Psoas muscle (tissue), 8 donors: ENCODE measurements at places on chromosomes 13 and 19. TPM values are rescaled to one million over a fixed set of nuclear protein-coding genes. Genes with fewer than 3 reads are reported as not detected.

GRCh38 chr13:105196052-105196451 is 1339.4 kb downstream of the EFNB2 start:
- no peaks in the 10 kb centered on the region for H3K27me3 ChIP-seq
- H3K4me1 ChIP-seq: no peaks in the 10 kb centered on the region
- H3K36me3 ChIP-seq: no peaks in the 10 kb centered on the region
- DNase-seq: no peak
- H3K4me3 ChIP-seq: no peak overlapping the region

GRCh38 chr13:50714891-50715290 is 128.6 kb downstream of the DLEU7 start:
- H3K4me1 ChIP-seq: peaks cover 13% of the 10 kb centered on the region
- no peak for DNase-seq
- no peaks in the 10 kb centered on the region for H3K36me3 ChIP-seq
- no peak overlapping the region for H3K27ac ChIP-seq

DNA sequence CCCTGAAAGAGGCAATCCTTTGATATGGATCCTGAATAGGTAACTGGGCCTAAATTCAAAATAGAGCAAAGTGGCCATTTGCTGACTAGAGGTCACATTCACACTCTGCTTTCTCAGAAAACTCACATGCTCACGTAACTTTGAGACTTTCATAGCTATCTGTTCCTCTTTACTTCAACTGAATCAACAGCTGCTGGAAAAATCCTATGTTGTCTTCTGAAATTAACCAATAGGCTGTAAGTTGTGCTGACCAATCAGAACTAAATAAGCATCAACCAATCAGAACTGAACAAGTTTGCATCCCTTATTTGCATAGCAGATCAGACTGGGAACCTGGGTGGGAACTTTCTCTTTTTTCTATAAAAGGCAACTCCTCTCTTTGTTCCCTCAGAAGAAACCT is 24.0 kb upstream of the TBC1D4 start:
- H3K4me1 ChIP-seq: peaks cover 5% of the 10 kb centered on the region
- H3K27ac ChIP-seq: no peak overlapping the region
- H3K4me3 ChIP-seq: no peak overlapping the region
- no peak for DNase-seq
- H3K27me3 ChIP-seq: no peaks in the 10 kb centered on the region
- H3K36me3 ChIP-seq: no peaks in the 10 kb centered on the region

GRCh38 chr19:18780631-18781030 is 10.5 kb downstream of the COMP start:
- peaks cover 3% of the 10 kb centered on the region for H3K27me3 ChIP-seq
- H3K36me3 ChIP-seq: no peaks in the 10 kb centered on the region
- DNase-seq: no peak
- no peak overlapping the region for H3K4me3 ChIP-seq
- no peaks in the 10 kb centered on the region for H3K4me1 ChIP-seq
- H3K27ac ChIP-seq: no peak overlapping the region

DNA sequence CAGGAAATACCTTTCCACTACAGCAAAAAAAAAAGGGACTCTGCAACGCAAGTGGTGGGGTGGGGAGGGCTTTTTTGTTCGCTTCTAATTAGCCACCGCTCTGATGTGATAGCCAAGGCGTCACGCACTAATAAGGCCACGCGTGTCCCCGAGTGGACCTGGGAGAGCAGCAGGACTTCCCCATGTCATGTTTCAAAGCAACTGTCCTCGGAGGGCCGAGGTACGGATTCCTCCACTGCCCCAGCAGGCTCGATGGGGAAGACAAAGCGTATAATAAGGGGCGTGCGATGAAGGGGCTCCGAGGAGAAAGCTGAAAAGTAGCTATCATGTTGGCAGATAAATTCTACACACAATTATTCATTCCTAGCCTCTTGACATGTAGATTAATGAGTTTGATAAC is 179.7 kb upstream of the ZNF507 start:
- no peak for DNase-seq
- no peaks in the 10 kb centered on the region for H3K4me1 ChIP-seq
- no peaks in the 10 kb centered on the region for H3K27me3 ChIP-seq
- no peak overlapping the region for H3K4me3 ChIP-seq
- H3K36me3 ChIP-seq: no peaks in the 10 kb centered on the region
- H3K27ac ChIP-seq: no peak overlapping the region

- no peaks in the 10 kb centered on the region for H3K36me3 ChIP-seq
- no peaks in the 10 kb centered on the region for H3K4me1 ChIP-seq
- peak; percentile 42 for DNase-seq
- no peaks in the 10 kb centered on the region for H3K27me3 ChIP-seq
Measured at GRCh38 chr13:50208826-50209335, 193.6 kb downstream of the KCNRG start.

DNA sequence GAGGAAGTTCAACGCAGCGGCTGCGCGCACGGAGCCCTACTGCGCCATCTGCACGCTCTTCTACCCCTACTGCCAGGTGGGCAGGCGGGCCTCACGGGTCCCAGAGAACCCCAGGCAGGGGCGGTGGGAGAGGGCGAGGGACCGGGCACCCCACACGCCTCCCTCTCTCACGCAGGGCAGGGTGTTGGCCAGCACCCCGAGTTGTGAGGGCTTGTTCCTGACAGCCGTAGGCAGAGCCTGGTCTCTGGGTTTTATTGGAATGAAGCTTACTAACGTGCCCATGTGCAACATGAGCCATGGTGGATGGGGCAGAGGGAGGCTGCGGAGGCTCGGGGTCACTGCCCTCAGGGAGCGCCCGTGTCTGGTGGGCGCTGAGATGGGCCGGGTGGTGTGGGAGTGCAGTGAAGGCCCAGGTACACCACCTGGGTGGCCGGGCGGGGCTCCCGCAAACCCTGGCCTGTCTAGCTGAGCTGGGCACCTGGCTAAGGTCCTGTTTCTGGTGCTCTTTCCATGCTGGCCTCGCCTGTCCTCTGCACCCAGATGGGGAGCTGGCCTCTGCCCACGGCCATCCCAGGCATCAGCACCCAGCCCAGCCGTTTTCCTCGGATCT is 165.2 kb downstream of the KDM4B start:
- no peak overlapping the region for H3K27ac ChIP-seq
- no peaks in the 10 kb centered on the region for H3K27me3 ChIP-seq
- DNase-seq: no peak

DNA sequence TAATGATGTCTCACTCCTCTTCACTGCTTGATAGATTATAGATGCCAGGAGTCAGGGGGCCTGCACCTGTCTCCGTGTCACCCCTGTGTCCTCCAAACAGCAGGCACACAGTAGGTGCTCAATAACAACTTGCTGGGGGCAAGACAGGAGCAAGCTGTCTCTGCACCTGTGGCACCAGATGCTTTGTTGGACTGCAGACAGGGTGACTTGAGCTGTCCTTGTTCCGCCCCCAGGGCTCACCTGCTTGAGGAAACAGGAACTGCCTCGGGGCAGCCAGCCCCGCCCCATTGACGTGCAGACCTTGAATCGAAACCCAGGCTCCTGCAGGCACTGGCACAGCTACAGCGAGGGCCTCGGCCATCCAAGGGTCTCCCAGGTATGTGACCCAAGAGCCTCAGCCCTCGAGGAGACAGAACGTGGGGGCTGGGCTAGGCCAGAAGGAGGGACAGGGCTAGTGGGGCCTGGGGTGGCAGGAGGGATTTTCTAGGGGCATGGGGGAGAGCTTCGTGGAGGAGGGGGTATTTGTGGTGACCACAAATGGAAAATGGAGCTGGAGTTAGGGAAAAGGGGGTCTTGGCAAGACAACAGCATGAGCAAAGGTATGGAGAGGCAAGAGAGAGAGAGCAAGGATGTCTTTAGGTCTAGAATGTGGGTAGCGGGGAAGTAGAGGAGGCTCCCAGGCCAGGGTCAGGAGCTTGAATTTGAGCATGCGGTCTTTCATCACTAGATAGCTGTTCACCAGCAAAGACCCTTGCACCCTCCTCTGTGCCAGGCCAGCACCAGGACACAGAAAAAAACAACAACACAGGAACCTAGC is at the start of gene HSH2D:
Gene HSH2D, plus strand, starts transcription at position 287 of the 817 bp plus-strand sequence. CDS start 5,066 bp downstream, outside the sequence.
- peak; percentile 66 for DNase-seq
- H3K4me3 ChIP-seq: no peak within 1 kb of the TSS
- H3K27ac ChIP-seq: no peak within 1 kb of the TSS
- H3K36me3 ChIP-seq: no peaks in the 10 kb centered on the region
- no peaks in the 10 kb centered on the region for H3K4me1 ChIP-seq
- H3K27me3 ChIP-seq: peaks cover 4% of the 10 kb centered on the region

DNA sequence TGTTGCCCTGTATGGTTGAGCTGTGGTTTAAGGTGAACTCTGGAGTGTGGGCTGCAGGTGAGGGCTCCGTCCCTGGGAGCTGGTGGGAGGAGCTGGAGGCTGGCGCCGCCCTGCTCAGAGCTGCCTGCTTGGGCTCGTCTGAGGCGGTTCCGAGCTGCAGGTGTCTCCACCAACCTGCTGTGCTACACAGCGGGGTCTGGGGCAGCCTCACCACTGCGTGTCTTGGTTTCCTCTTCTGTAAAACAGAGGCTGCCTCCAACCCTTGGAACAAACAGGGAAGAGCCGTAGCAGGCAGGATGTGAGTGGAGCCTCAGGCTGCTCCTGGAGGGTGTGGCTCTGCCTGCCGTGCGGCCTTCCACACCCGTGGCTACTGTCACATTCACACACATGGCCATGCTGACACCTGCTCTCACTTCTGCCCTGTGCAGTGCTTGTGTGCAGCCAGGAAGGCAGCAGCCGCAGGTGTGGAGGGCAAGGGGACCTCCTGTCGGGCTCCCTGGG is 21.4 kb downstream of the NAXD start:
- H3K4me1 ChIP-seq: peaks cover 12% of the 10 kb centered on the region
- DNase-seq: no peak
- no peak overlapping the region for H3K4me3 ChIP-seq
- H3K36me3 ChIP-seq: peaks cover 5% of the 10 kb centered on the region
- no peaks in the 10 kb centered on the region for H3K27me3 ChIP-seq

GRCh38 chr13:95614641-95615245 is 29.8 kb downstream of the DZIP1 start:
- no peaks in the 10 kb centered on the region for H3K36me3 ChIP-seq
- DNase-seq: no peak
- no peak overlapping the region for H3K4me3 ChIP-seq

- no peaks in the 10 kb centered on the region for H3K36me3 ChIP-seq
- DNase-seq: no peak
- peak overlapping the region; percentile 70 for H3K4me3 ChIP-seq
- H3K27ac ChIP-seq: peak overlapping the region; percentile 76
- peaks cover 18% of the 10 kb centered on the region for H3K4me1 ChIP-seq
Measured at GRCh38 chr19:11088506-11089253, 583 bp upstream of the LDLR start.

DNA sequence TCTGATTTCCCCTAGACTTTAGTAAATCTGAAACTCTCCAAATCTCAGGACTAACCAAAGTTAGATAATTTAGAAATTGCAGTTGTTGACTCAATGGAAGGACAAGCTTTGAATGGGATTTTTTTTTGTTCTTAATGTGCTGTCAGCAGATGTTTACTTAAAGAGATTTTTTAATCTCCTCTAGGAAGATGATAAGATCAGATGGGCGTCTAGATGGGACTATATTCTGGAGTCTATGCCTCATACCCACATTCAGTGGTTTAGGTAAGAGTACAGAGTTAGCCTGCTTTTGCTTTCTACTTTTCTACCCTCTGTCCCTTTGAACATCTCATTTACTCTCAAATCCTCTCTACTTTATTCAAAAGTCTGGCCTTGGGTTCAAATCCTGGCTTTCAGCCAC is 39.3 kb downstream of the TM9SF2 start:
- DNase-seq: no peak
- no peak overlapping the region for H3K4me3 ChIP-seq
- peaks cover 89% of the 10 kb centered on the region for H3K36me3 ChIP-seq
- H3K27ac ChIP-seq: no peak overlapping the region
- H3K4me1 ChIP-seq: no peaks in the 10 kb centered on the region

DNA sequence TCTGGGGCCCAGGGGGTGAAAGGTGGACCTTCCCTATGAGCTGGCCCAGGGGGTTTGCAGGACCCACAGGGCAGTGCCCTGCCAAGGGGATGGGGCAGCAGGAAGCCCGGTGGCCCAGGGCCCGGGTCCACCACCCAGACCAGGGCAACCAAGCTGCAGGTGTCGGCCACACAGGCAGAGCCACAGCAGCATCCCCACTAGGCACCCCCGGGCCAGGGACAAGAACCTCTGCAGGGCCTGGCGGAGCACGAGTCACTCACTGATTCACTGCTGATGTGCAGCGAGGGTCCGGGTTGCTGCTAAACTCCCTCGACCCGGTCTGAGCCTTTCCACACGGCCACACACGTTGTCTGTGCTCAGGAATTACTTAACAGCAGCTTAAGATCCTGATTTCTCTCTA is 8.8 kb downstream of the FZR1 start:
- H3K36me3 ChIP-seq: no peaks in the 10 kb centered on the region
- no peak overlapping the region for H3K27ac ChIP-seq
- H3K4me1 ChIP-seq: peaks cover 23% of the 10 kb centered on the region
- DNase-seq: no peak
- H3K27me3 ChIP-seq: no peaks in the 10 kb centered on the region

DNA sequence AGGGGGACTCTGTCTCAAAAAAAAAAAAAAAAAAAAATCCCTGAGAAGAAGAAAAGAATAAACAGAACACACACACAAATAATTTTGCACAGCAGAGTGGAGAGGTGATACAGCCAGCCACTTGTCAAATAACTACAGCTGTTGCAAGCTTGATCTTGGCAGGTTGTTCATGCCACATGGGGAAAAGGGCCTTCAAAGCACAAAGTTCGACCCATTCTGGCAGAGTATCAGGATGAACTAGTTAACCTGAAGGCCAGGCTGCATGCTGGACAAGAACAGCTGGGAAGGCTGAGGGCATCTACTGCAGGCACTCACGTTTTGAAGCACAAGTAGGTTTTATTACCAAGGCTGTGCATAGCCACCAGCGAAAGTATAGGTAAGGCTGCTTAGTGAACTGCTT is 104.1 kb downstream of the KCTD15 start:
- no peak overlapping the region for H3K27ac ChIP-seq
- H3K4me3 ChIP-seq: no peak overlapping the region
- no peak for DNase-seq
- no peaks in the 10 kb centered on the region for H3K36me3 ChIP-seq
- peaks cover 27% of the 10 kb centered on the region for H3K27me3 ChIP-seq

DNA sequence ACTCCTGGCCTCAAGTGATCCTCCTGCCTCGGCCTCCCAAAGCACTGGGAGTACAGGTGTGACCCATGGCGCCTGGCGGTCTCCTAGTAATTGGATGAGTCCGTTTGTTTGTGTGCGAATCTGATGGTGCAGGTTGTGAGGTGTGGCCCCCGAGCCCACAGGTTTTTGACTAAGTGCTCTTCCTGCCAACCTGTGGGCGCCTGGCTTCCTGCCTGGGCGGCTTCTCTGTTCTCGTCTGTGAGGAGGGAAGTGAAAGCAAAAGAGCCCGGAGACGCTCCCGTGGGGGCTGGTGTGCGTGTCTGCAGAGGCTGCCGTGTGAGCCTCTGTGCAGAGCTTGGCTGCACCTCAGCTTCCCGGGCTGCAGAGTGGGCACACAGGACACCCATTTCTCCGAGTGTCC is 10.0 kb downstream of the ARHGAP45 start:
- no peak overlapping the region for H3K4me3 ChIP-seq
- peak; percentile 63 for DNase-seq
- H3K27ac ChIP-seq: no peak overlapping the region
- no peaks in the 10 kb centered on the region for H3K4me1 ChIP-seq
- peaks cover 7% of the 10 kb centered on the region for H3K27me3 ChIP-seq

GRCh38 chr19:39211731-39212374 is 7.8 kb upstream of the SYCN start:
- H3K4me1 ChIP-seq: no peaks in the 10 kb centered on the region
- no peak for DNase-seq
- H3K27ac ChIP-seq: no peak overlapping the region
- H3K4me3 ChIP-seq: no peak overlapping the region

CYP4F2 gene
- not detected for polyA plus RNA-seq

FOXO1 gene
- polyA plus RNA-seq: 68.3 TPM

TUBB4A gene
- 1.0 TPM for polyA plus RNA-seq

PABPC3 gene
- 0.04 TPM for polyA plus RNA-seq

FGF22 gene
- 0.14 TPM for polyA plus RNA-seq

MICOS13 gene
- 234 TPM for polyA plus RNA-seq

ACER1 gene
- not detected for polyA plus RNA-seq

GJB6 gene
- polyA plus RNA-seq: not detected

FBXO17 gene
- 3.3 TPM for polyA plus RNA-seq

PCDH20 gene
- 0.03 TPM for polyA plus RNA-seq

KCNRG gene
- polyA plus RNA-seq: not detected

EXOC3L2 gene
- 0.17 TPM for polyA plus RNA-seq

ZNF254 gene
- 1.6 TPM for polyA plus RNA-seq
